ENCODE measurements at places on chromosomes 12 and 14. TPM values are rescaled to one million over a fixed set of nuclear protein-coding genes. Genes with fewer than 3 reads are reported as not detected.

NRXN3 gene
- 38.1 TPM for total RNA-seq

CRIP2 gene
- total RNA-seq = 172 TPM

DNA sequence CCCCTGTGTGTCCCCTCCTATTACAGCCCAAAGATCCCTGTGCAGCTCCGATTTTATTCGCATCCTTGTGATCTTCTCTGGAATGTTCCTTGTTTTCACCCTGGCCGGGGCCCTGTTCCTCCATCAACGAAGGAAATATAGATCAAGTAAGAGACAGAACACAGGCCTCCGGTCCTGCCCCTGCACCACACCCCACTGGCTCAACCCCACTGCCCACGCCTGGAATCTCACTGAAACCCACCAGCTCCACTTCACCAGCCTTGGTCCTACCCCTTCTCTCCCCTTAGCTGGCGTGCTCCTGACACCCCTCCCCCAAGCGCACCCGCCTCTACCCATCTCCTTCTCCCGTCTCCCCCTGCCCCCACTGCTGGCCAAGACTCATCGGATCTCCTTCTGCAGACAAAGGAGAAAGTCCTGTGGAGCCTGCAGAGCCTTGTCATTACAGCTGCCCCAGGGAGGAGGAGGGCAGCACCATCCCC is 934 bp upstream of the TAPBPL start:
- peak; percentile 76 for DNase-seq

DNA sequence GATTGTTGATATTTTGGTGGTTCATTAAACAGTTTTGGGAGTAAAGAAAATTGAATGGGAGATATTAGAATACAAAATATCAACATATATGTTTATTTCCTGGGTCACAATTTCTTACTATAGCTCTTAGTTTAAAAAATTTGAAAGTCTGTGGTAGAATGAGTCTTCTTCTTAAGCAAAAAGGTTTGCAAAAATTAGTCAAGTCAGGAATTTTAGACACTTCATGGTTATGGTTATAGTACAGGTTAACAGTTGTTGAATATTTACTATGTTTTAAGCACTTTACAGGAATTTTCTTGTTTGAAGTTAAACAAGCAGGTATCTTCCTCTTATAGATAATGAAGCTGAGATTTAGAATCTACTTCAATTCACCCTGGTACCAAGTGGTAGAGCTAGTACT is 56.8 kb downstream of the USP15 start:
- no peak for DNase-seq

DNA sequence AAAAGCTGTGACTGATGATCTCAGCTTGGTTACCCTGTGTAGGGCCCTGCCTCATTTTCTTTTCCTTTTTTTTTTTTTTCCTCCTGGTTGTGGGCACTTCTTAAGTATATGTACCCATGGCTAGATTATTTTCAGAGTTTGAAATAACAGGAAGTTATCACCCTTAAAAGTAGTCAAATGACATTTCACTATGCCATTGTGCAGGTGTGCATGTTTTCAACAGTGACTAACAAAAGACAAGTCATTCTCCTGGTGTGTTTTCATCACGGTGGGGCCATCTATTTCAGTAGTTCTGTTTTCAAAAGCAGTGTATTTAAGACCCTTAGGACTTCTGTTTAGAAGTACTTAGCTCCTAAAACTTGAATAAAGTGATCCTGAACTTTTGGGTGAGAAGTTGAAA is 15.0 kb downstream of the GABARAPL1 start:
- no peak for DNase-seq

- no peak for DNase-seq
Observed at GRCh38 chr12:69404851-69405565, 45.5 kb downstream of the YEATS4 start.

DNA sequence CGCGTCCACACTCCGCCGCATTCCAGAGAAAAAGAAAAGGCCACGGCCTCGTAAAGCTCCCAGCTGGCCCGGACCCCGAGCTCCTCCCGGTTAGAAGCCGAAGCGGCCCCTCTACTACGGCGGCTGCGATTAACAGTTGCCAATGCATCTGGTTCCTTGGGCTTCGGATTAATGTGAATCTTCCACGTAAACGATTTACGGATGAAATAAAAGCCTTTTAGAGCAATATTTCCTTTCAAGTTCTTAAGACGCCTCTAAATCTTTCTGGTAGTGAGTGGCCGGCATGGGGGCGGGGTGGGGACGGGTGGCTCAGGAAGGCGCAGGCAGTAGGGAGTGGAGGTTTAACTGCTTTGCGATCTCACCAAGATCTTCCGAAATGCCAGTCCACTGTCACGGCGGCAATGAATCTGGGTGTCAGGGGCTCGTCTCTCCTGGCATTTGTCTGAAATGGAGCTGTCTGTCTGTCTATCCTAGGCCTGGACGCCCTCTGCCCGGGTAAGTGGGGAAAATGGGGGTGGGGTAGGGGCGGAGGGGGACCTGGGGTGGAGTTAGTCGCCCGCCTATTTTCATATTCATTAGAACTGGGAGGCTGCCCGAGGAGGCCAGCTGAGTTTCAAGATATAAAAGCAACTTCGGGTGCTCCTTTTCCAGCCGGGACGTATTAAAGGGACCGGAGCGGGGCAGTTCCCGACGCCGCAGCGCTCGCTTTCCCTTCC is 413 bp upstream of the ALX1 start:
- DNase-seq = peak; percentile 53

APOLD1 gene
- 41.1 TPM for total RNA-seq

DNA sequence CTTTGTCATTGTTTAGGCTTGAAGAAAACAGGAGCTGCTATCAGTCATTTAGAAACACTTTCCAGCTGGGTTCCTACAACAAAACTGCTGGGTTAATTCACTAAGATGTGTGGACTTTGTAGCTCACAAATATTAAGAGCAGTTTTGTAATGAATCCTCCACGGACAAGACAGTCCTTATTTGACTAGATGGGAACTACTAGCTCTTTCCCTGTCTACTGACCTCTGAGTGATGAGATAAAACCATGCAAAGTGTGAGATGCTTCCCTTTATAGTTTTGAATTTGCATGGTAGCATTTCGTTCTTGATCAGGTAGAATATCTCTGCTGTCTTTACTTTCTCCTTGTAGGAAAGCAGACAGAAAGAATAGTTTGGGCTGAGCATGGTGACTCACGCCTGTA is 72.9 kb upstream of the STXBP6 start:
- no peak for DNase-seq

DNA sequence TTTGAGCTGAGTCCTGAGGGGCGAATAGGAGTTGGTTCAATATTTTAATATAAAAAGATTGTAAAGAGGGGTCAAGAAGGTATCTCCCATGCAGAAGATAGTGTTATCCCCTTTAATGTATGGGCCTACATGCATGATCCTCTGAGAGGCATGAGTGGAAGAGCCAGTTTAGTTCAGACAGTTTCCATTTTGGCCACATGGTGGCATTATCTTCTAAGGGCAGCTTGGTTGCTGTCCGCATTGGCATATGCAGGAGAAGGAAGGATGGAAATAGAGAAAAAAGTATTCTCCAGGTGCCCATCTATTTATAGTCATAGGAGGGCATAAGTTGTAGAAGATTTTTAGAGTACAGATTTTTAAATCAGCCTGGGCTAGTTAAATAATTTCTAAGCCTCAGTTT is 5.4 kb downstream of the SAMD4A start:
- DNase-seq = no peak

DNA sequence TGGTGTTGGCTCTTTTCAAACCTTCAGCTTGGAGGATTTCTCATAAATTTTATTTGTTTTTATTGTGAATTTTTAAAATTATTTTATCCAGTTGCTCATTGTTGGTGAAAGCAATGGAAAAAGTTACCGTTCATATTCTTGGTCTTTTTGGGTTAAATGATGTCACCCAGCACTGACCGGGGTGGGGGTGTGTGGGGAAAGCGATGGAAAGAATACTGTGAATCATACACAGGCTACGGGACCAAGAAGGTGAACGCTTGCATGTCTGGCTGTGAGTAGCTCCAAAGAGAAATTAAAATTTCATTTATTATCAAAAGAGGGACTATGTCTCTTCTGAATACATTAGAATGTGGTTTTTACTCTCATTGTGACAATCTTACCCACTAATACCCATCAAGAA is 430.1 kb downstream of the AEBP2 start:
- DNase-seq = no peak

GRCh38 chr12:43665091-43665490 is 93.5 kb downstream of the PUS7L start:
- no peak for DNase-seq

GSC gene
- total RNA-seq = 4.5 TPM

DNA sequence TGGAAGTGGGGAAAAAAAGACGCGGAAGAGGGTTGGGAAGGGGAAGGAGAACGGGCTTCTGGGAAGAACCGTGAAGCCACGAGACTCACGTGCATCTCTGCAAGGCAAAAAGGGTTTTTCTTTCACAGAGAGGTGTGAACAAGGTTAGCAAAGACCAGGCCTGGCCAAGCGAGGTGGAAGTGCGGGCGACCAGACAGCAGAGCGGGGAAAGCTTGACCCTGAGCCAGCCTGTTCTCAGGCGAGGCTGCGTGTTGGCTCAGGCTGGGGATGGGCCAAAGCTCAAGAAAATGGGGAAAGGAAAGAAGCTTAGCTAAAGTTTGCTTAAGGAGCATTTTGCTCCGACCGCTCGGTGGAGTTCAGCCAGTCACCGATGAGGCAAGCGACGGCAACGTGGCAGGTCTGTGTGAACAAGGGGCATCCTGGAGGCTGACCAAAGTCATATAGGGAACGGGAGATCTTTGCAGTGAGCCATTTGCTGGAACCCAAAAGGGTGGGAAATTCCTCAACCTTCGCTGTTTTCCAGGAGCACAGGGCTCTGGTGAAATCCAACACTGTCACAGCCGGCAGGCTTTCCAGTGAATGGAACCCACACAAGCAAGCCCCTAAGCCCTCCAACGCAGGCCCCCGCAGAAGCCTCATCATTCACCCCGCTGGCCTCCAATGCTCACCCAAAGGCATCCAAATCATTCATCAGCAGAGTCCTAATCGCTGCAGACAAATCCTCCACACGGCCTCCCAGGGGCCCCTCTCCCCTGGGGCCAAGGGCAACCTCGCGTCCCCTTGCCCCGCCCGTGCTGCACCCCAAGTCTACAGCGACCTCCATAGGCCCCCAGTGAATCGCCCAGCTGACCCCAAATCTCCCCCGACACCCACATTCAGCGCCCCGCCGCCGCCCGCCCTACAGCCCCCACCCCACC is 754 bp downstream of the ZNF605 start:
- no peak for DNase-seq

DDHD1 gene
- total RNA-seq = 31.6 TPM

DNA sequence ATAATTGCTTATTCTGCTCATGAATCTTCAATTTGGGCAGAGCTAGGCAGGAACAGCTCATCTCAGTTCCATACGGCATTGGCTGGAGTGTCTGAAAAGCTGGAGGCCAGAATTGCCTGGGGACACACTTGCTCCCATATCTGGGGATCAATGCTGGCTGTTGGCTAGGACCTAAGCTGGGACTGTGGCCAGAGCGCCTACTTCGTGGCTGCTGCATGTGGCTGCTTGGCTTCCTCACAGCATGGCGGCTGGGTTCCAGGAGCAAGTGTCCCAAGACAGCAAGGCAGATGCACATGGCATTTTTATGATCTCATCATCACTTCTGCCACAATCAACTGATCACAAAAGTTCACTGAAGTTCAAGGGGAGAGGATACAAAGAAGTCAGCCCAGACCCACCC is 200.2 kb downstream of the TTC8 start:
- DNase-seq = no peak

- peak; percentile 76 for DNase-seq
Observed at GRCh38 chr12:122064025-122064777, 14.4 kb upstream of the MLXIP start.

DNA sequence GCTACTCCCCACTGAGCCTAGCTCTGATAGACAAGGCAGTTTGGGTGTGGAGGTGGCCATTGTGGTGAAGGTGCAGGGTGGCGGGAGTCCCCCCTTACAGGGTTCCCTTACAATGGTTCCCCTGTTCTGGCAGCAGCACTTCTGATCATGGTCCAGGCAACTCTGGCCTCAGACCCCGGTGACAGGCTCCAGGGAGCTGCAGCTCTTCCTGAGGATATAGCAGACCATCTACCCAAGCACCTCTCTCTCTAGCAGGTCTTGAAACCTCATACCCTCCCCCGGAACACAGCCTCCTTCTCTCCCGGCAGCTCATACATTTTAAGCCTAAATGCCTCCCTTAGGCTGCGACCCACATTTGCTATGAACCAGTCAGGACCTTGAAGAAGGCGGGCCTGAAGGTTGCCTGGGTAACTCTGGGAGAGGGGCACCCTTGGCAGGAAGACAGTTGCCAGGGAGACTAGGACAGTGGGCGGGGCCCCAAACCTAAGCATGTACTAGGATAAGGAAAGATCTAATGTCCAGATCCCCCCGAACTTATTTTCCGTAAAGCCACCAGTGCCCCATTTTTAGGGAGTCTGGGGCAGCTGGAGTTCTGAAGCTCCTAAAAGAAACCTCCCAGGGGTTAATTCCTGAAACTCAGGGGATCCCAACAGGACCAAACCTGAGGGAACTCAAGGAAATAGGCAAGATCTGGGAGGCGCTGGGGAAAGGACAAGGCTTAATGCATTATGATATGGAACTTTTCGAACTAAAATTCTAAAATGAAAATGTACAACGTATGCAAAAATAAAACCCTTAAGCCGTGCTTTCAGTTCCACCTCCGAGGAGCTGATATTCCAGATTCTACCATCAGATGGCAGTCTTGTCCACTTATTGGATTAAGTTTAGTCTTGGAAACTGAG is 4.5 kb upstream of the GDF11 start:
- peak; percentile 93 for DNase-seq

CINP gene
- 28.1 TPM for total RNA-seq

GRCh38 chr12:31363416-31363809 is 37.5 kb upstream of the SINHCAF start:
- no peak for DNase-seq

GRCh38 chr12:92649511-92650227 is 53.1 kb upstream of the PLEKHG7 start:
- no peak for DNase-seq

DNA sequence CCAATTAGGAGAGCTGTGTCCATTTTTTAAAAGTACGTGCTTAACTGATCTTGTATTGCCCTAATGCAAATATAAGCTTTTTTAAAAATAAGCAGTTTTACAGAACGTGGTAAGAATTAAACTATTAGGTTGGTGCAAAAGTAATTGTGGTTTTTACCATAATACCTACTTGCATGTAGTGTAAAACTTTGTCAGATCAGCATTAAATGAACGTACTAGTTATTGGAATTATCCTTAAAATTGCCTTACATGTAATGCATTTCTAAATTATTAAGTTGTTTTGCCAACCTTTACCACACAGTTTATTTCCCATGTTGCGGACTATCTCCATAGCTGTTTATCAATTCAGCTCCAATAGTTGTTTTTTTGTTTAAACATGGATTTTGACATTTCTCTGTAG is 10.9 kb downstream of the CAND1 start:
- DNase-seq = no peak

PLA2G1B gene
- total RNA-seq = not detected

GRCh38 chr12:56572288-56572687 is 50.7 kb downstream of the RBMS2 start:
- DNase-seq = no peak

GRCh38 chr12:98645572-98646067 is 530 bp downstream of the APAF1 start:
- DNase-seq = no peak

IFI27 gene
- total RNA-seq = 219 TPM

DNA sequence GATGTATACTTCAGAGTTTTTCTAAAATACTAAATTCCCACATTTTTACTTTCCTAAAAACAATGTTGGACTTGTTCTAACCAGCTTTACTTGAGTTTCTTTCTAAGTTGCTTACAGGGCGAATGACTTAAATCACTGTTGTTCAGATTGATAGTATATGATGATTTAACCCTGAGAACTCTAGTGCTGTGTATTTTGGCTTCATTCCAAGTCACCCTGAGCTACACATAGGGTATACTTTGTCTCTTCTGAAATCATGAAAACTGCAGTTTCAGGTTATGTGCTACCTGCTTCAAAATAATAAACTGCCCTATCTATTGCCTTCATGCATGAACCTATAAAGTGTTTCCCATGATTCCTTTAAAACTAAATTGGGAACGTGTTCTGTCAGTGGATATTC is 162.5 kb upstream of the PDE3A start:
- no peak for DNase-seq

Measured in sciatic nerve (tissue), 2 donors.